ENCODE measurements at places on chromosomes 5 and 9.

GRCh38 chr5:158392753-158393152, 533.8 kb upstream of the CLINT1 start:
- no peak for DNase-seq

DNA sequence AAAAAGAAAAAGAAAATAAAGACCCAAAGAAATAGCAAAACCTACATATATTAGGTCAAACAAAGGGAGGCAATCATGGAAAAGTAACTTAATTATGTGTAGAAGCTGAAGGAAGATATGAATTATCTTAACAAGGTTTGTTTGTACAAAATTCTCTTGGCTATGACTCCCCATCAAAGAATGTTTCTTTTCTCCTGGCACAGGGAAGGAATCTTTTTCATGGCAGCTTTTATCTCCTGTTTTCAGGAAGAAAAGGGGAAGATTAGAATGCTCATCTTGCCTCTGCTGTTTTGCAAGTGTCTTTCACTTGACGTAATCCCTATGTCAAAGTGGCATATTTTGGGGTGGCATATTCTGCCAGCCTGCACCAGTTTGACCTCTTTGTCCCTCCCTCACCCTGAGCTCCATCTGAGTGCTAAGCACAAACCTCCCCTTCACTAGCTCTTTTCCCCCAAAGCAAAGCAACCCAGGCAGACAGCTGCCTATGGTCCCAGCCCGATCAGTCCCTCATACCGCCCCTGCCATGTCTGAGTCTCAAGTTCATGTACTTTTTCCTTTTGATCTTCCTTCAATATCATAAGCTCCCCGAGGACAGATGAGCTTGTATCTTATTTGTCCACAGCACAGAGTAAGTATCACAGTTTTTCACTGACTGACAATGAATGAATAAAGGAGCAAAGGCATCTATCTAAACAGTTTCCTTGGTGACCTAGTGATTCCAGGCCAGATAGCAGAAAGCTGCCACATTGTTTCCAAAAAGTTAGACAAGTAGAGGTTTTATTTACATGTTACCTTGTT, 242.8 kb upstream of the ANKRD55 start:
- no peak for DNase-seq

- no peak for DNase-seq
Observed at GRCh38 chr9:34486572-34486971, 28.0 kb downstream of the DNAI1 start.

DNA sequence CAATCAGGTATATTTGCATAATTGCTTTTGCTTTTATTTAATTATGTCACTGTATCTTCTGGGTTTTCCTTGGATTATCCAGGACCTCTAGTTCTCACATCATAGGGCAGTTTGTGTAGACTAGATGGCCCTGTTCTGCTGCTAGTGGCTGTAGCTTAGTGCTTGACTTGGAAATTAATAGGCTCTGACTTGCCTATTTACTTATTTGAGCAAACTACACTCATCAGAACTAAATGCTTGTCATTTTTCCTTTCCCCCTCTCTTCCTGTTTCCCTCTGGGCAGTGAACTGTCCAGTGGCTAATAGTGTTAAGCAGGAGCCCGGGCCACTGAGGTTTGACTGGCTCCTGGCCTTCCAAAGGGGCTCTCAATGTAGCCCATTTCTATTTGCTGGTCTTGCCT, 135.7 kb downstream of the MAN2A1 start:
- no peak for DNase-seq

- no peak for DNase-seq
Observed at GRCh38 chr5:133364936-133365707, 247.2 kb downstream of the FSTL4 start.

All from CD4-positive, alpha-beta T cell treated with Interleukin-10 for 1 hour (primary cell).